Breast epithelium (tissue), 4 donors: ENCODE measurements at places on chromosomes 6 and 20.

DNA sequence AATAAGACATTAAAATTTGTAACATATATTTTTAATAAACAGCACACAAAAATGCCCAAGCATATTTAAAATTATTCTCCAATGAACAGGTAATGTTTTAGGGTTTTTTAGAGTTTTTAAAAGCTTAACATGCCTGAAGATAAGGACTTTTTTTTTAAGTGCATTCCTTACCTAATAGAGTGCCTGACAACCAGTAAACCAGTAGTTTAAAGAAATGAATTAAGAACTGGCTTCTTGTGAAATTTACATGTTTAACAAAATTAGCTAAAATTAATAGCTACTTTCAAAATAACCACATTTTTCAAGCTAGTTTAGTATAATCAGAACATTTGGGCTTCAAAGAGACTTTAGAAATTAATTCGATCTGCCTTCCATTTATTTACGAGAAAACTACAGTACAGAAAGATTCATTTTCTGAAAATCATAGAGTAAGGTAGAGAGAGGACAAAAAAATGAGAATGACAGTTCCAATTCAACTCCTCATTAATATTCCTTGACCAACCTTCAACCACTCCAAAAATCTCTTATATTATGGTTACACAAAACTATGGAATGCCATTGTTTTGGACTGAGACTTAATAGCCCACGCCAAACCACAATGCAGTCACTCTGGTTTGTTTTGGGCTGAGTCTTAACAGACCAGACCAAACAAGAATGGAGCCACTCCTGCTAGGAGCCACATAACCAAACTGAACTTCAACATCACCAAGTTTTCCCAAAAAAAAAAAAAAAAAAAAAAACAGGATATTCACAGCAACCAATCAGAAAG is 5.7 kb upstream of the PLN start:
- no peak for DNase-seq

GRCh38 chr20:48618052-48618451 is 209.7 kb downstream of the PREX1 start:
- no peak for DNase-seq

DNA sequence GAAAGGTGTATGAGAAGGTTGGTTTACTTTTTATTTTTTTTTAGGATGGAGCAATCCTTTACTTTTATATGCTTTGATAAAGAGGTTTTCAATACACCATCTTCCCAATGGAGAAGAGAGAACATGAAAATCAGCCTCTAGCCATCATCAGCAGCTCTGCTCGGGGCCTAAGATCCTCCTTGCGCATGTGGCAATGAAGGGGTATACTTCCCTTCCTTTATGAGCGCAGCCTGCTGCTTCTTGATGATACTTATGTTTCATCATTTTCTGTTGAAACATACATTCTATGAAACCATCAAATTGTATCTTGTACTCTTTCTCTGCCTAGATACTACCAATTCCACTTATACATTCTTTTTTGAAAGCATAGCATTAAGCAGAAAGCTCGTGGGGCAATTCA is 74.5 kb downstream of the MAP7 start:
- DNase-seq: no peak

- DNase-seq: no peak
Measured at GRCh38 chr6:136762022-136762975, 30.0 kb downstream of the MAP3K5 start.

- no peak for DNase-seq
Measured at GRCh38 chr20:62819494-62820174, 2.8 kb downstream of the COL9A3 start.

DNA sequence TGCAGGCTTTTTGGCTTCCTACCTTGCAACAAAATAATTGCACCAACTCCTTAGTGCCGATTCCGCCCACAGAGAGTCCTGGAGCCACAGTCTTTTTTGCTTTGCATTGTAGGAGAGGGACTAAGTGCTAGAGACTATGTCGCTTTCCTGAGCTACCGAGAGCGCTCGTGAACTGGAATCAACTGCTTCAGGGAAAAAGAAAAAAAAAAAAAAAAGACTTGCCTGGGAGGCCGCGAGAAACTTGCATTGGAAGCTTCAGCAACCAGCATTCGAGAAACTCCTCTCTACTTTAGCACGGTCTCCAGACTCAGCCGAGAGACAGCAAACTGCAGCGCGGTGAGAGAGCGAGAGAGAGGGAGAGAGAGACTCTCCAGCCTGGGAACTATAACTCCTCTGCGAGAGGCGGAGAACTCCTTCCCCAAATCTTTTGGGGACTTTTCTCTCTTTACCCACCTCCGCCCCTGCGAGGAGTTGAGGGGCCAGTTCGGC is 420 bp downstream of the SOX4 start:
- peak; percentile 28 for DNase-seq

- DNase-seq: peak; percentile 50
Measured at GRCh38 chr6:21666853-21667681, 73.5 kb downstream of the SOX4 start.

DNA sequence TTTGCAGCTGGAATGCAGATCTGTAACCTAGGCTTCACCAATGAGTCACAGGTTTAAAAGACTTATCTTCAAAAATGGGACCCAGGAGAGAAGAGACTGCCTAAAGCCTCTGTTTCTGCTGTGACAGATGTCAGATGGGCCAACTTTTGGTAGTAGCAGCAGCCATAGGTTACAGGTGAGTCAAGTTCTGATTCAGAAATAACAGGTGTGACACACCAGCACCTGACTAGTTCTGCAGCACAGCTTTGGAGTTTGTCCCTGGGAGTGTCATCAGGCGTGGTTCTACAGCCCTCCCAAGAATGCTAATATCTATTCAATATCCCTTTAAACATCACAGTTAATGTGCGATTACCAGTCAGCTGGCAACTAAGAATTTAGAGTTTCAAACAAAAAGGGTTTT is 121.9 kb upstream of the BTN3A2 start:
- no peak for DNase-seq

DNA sequence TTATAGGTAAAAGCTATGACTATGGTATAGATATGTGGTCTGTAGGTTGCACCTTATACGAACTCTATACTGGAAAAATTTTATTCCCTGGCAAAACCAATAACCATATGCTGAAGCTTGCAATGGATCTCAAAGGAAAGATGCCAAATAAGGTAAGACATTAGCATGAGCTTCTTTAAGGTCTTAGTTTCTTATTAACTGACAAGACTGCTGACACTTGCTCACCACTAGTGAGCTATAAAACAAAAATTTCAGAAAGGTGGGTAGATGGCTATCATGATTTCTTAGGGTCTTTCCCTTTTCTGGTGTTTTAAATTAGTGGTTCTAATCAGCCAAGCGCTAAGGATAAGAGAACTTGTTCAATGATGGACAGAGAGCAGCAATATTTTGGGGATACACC is 21.9 kb downstream of the FAM217A start:
- DNase-seq: no peak

GRCh38 chr6:10073341-10073740 is 341.5 kb downstream of the TFAP2A start:
- no peak for DNase-seq

- DNase-seq: no peak
Measured at GRCh38 chr20:60091861-60092260, 133.6 kb downstream of the CDH26 start.

DNA sequence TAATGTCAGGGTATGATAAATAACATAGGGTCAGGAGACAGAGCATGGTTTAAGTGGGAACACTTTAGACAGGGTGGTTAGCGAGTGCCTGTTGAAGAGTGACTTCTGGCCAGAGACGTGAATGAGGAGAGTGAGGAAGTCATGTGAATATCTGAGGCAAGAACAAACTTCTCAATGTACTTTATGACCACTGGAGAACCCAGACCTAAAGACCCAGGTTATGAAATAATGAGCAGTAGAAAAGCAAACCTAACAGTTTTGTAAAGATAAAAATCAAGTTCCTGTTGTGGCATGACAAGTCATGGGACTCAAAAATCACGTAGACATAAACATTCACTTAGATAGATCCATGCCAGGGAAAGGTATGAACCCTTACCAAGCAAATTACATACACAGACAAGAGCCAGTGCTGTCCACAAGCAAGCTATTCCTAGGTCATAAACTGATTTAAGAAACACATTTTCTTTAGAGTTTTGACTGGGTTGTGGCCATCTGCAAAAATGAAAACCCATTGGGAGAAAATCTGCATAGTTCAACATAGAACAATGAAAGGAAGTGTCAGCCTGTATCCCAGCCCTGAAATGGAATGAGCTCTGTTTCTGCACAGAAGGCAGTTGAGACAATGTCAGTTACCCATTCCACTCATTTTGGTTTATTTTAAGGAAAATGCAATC is 2.2 kb upstream of the MYCT1 start:
- DNase-seq: no peak

DNA sequence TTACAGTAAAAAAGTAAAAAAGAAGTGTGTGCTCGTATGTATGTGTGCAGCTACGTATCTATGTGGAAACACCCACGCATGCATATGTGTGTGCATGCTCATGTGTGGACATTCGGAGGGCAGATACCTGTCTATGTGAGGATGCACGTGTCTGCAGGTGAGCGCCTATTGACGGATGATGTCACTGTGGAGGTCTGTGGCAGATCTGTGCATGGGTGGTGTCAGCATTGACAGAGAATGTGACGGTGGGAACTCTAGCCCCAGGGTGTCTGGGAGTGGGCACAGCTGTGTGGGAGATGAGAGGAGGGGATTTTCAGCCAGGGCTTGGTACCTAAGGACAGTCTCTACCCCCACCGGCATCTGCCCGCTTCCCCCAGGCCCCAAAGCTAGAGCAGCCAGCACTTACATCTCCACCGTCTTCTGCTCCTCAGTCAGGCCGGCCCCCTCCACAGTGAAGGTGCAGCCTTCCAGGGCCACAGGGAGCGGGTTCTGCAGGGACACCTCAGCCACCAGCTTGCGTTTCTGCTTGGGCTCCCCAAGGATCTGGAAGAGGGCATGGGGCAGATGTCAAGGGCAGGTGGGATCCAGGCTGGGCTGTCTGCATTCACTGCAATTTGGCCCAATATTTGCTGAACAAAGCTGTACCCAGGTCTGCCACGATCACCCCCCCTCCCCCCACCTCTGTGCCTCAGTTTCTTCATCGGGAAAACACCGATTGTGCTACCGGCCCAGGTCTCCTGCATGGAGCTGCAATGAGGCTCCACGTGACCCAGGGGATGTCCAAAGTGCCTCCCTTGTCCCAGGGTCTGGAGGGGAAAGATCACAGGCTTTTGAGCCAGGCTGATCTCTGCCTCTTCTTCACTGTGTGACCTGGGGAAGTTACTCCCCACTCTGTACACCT is 34.1 kb downstream of the TGM2 start:
- no peak for DNase-seq

GRCh38 chr6:121521164-121521555 is 85.7 kb downstream of the GJA1 start:
- no peak for DNase-seq
